RCC 7860 (cell line): ENCODE measurements at places on chromosomes 7 and 10.

DNA sequence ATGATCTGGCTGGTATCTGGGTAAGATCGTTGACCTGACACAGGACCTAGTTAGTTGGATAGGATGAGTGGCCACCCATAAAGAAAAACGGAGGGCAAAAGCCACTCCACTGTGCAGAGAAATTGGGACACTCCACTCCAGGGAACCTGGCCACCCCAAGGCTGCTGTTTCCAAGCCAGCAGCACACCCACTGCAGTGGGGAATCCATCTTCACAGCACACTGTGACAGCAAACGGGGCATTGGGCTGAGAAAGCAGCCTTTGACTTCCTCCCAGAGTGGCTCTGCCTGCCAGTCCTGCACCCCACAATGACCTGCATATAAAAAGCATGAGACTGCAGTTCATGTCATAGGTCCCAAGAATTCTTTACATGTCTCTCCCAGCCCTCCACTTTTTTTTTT, 52.9 kb downstream of the MTPN start:
- DNase-seq, result no peak

GRCh38 chr7:150468241-150468640, 17.8 kb downstream of the GIMAP8 start:
- DNase-seq, result no peak

GRCh38 chr7:24833549-24833948, 76.3 kb upstream of the GSDME start:
- DNase-seq, result no peak

- no peak for DNase-seq
These were observed 18.3 kb downstream of the CPED1 start for GRCh38 chr7:121006711-121007315.

DNA sequence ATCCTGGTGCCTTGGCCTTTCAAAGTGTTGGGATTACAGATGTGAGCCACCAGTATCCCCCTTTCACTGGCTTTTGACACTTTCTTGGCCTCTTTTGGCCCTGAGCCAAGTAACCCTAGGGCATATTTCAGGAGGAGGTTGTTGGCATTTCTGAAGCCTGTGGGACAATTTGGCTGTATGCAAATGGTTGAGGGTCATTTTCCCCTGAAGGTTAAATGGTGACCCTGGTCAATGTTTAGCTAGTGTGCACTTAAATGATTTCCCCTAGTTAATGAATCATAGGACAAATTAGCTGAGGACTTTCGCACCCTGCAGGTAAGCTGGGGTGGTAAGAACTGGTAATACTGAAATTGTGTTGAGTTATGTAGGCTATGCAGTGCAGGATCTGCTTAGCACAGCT, 660.5 kb downstream of the LRMDA start:
- DNase-seq, result no peak
